ENCODE measurements at places on chromosomes 4 and X. TPM values are rescaled to one million over a fixed set of nuclear protein-coding genes. Genes with fewer than 3 reads are reported as not detected.

GRCh38 chr4:107153228-107153627, 117.1 kb upstream of the DKK2 start:
- no peak overlapping the region for H3K4me3 ChIP-seq
- no peaks in the 10 kb centered on the region for H3K4me1 ChIP-seq
- H3K36me3 ChIP-seq: no peaks in the 10 kb centered on the region
- DNase-seq: no peak
- H3K27me3 ChIP-seq: peaks cover 4% of the 10 kb centered on the region

- peaks cover 9% of the 10 kb centered on the region for H3K36me3 ChIP-seq
- H3K27me3 ChIP-seq: peaks cover 20% of the 10 kb centered on the region
- no peak for DNase-seq
- no peak overlapping the region for H3K4me3 ChIP-seq
- no peak overlapping the region for H3K27ac ChIP-seq
These were observed 61.0 kb downstream of the SEPSECS start for GRCh38 chr4:25098964-25099891.

GRCh38 chr4:90162566-90162965, 35.4 kb downstream of the CCSER1 start:
- DNase-seq: no peak
- no peak overlapping the region for H3K4me3 ChIP-seq
- no peaks in the 10 kb centered on the region for H3K27me3 ChIP-seq
- H3K36me3 ChIP-seq: no peaks in the 10 kb centered on the region

DNA sequence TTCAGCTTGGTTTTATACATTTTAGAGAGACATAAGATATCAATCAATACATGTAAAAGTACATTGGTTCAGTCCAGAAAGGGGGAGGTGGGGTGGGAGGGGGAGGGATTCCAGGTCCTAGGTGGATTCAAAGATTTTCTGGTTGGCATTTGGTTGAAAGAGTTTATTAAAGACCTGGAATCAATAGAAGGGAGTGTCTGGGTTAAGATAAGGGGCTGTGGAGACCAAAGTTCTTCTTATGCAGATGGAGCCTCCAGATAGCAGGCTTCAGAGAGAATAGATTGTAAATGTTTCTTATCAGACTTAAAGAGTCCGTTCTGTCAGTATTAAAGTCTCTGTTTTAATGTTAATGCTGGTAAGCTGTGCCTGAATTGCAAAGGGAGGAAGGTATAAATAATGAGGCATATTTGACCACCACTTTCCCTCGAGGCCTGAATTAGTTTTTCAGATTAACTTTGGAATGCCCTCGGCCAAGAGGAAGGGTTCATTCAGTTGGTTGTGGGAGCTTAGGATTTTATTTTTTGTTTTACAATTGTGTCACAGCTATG, 169.9 kb downstream of the AASDH start:
- H3K4me3 ChIP-seq: no peak overlapping the region
- H3K36me3 ChIP-seq: no peaks in the 10 kb centered on the region
- no peaks in the 10 kb centered on the region for H3K4me1 ChIP-seq
- H3K27ac ChIP-seq: no peak overlapping the region

DNA sequence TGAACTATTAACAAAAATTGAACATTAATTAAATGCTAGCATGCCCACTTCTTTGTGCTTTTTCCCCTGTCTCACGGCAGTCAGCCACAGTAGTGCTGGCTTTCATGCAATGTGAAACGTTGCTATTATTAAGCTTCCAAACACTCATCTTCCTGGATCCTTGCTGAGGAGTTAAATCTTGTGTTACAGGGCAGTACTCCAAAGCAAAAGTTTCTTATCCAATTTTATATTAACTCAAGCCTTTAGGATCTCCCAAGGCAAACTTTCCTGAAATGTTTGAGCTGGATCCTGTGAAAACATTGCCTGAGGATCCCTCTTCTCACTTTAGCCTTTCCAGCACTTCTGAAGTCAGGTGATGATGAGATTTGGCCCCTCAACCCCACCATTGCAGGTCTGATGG, 1454.8 kb downstream of the FSTL5 start:
- no peak overlapping the region for H3K4me3 ChIP-seq
- H3K27me3 ChIP-seq: no peaks in the 10 kb centered on the region
- DNase-seq: no peak
- H3K36me3 ChIP-seq: no peaks in the 10 kb centered on the region

Gene FAM114A1
- not detected for polyA plus RNA-seq

Gene FAM9B
- polyA plus RNA-seq: not detected

Data from naive thymus-derived CD8-positive, alpha-beta T cell (primary cell).